Activated CD8-positive, alpha-beta memory T cell treated with anti-CD3 and anti-CD28 coated beads for 1 hour (primary cell): ENCODE measurements at places on chromosomes 2 and 18.

GRCh38 chr2:130829015-130829414, 7.7 kb upstream of the ARHGEF4 start:
- DNase-seq: no peak

GRCh38 chr18:76476665-76477561, 18.1 kb downstream of the ZNF516 start:
- DNase-seq: no peak

- no peak for DNase-seq
These were observed 169.7 kb downstream of the HAUS1 start for GRCh38 chr18:46273861-46274260.

- DNase-seq: peak; percentile 29
These were observed 523 bp downstream of the KCTD1 start for GRCh38 chr18:26547646-26548414.

DNA sequence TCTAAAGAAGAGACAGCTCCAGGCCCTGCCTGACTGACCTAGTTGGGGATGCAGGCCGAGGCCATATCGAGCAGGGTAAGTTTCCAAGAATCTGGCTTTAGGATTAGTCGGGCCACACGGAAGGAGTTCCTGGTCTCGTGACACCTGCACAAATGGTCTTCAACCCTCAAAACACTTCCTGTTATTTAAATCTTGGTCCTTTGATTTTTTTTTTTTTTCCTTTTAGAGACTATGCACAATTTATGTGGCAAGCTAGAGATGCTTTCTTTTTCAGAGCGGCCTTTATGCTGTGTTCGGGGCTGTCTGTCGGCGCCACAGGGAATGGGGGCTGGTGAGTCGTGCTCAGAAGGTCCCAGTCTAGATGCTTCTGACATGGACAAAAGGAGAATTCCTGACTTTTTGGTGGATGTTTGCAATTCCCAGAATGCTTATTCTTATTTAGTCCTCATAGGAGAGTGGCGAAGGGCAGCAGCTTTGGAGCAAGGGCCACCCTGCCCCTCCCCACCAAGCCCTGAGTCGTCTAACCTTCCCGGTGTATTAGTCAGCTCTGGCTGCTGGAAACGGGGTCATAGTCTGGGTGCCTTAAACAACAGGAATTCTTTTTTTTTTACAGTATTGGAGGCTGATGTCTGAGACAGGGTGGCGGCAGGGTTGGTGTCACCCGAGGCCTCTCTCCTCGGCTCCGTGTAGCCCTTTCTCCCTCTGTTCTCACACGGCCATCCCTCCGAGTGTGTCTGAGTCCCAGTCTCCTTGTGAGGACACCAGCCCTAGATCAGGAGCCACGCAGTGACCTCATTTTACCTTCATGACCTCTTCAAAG, 27.4 kb downstream of the HPCAL1 start:
- no peak for DNase-seq

DNA sequence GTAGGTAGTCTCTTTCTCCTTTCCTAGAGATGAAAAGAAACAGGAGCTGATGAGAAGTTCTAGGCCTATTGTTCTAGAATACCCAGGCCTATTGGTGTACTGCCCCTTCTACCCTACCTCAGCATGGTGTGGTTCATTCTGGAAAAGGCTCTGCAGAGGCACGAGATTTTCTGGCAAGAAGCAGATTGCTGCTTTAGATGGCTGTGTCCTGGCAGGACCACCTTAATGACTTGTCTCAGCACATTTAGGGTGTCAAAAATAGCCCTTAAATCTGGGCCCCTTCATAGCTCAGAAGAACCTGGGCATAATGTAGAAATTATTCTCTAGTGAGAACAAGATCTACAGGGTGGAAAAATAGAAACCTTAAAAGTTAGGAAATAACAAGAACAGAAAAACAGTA, 87.9 kb downstream of the BCL2L11 start:
- no peak for DNase-seq

- no peak for DNase-seq
These were observed 1.0 kb upstream of the FAM110C start for GRCh38 chr2:47346-47725.

- DNase-seq: peak; percentile 47
These were observed 82.3 kb upstream of the LDLRAD4 start for GRCh38 chr18:13136056-13136903.

- no peak for DNase-seq
These were observed 204.6 kb upstream of the TNP1 start for GRCh38 chr2:217064234-217065011.

GRCh38 chr2:101149241-101150192, 1.7 kb downstream of the TBC1D8 start:
- no peak for DNase-seq

DNA sequence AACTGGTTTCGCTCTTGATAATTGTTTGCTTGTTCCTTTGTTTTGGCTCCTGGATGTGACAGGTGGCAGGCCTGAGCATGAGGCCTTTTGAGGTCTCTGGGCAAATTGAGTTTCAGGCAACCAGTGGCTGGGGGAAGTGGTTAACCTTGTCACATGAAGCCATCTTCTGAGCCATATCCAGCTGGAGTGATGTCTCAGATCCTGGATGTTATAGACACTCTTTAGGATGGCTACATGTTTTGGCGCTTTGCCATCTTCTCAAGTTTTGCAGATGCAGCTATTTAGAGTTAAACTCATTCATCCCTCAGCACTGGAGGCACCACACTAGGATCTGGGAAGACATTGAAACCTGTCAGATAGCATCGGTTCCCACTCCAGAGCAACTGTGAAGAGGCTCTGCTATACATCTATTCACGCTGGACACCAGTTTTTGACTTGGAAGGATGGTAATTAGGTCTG, 25.3 kb upstream of the TACR1 start:
- DNase-seq: no peak

DNA sequence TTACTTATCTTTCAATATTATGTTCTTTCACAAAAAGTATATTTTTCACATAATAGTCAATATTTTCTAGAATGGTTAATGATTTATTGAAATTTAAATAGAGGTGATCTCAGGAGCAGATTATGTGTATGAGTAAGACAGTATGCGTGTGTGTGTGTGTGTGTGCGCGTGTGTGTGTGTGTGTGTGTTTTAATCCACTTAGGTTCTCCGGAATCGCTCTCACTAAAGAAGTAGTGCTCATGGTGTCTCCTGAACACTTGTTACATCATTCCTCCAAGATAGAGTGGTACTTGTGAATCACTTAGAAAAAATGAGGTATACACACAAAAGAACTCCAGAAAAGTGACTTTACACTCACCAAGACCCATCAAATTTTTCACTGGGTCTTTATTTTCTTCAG, 91.0 kb upstream of the KCNH7 start:
- no peak for DNase-seq
